ENCODE measurements at places on chromosomes 3 and 15. TPM values are rescaled to one million over a fixed set of nuclear protein-coding genes. Genes with fewer than 3 reads are reported as not detected.

The GOLGA8T gene
- 0.32 TPM for total RNA-seq

The SOX2 gene
- total RNA-seq = 5.2 TPM

The ANKRD34C gene
- total RNA-seq = 0.05 TPM

The TRPM1 gene
- total RNA-seq = not detected

The CYP8B1 gene
- total RNA-seq = not detected

The FHIT gene
- 6.7 TPM for total RNA-seq

The GCNT3 gene
- 1.8 TPM for total RNA-seq

The UBR1 gene
- total RNA-seq = 28.2 TPM

The AHSG gene
- total RNA-seq = not detected

The GRIP2 gene
- total RNA-seq = 3.3 TPM

Data from astrocyte (in vitro differentiated cells and primary cell).